RWPE2 (cell line): ENCODE measurements at places on chromosomes 3 and 15.

DNA sequence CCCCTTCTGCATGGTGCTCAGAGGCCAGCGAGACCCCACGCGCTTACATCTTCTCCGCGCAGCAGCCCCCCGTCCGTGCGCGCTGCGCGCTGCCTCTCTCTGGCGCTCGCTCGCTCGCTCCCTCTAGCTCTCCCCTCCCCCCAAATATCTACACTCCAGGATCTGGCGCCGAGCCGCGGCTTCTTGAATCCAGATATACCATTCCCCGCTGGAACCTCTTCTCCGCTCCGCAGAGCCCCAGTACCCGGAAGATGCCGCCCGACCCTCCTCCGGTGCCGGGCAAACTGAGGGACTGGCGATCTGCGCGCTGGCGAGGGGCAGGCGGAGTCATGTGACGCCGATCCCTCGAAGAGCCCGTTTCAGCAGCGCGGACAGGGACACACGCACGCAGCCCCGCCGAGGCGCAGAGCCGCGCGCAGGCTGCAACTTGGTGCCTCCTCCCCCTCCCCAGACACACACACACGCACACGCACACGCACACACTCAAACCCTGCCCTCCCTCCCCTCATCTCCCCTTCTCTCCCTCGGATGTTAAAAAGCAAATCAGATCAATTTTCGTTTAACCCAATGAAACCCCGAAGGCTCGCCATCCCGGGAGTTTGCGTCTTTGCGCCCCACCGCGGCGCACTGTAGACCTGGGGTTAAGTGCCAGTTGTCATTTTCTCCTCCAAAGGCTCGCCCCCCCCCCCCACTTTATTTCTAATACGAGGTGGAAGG lies at the start of gene RASGRF1:
RASGRF1 (minus strand) TSS at position 294 of the 717 bp plus-strand sequence; CDS start at position 12, 282 bp downstream.
- DNase-seq, result peak; percentile 71
- no peaks in the 10 kb centered on the region for H3K36me3 ChIP-seq
- H3K4me3 ChIP-seq, result peak within 1 kb of the TSS; percentile 3

DNA sequence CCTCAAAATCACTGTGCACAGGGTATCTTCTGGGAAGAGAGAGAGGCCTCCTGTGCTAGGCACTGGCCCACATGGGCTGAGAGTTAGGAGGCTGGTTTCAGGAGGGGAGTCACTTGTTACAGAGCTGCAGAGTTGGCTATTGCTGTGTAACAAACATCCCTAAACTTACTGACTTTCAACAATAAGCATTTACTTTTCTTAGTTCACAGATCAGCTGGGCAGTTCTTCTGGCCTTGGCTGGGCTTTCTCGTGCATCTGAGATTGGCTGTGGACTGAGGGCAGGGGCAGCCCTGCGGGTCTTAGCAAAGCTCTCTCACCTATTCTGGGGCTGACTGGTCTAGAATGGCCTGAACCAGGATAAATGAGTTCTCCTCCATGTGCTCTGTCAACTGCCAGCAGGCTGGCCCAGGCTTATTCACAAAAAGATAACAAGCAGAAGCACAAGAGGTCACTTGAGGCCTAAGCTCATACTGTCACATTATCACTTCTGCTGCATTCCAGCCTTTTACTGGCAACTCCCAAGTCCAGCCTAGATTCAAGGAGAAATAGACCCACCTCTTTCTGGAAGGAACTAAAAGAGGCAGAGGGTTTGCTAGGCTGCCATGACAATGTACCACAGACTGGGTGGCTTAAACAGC lies 17.2 kb upstream of the RBSN start:
- H3K27ac ChIP-seq, result no peak overlapping the region
- H3K27me3 ChIP-seq, result no peaks in the 10 kb centered on the region
- H3K36me3 ChIP-seq, result no peaks in the 10 kb centered on the region
- H3K4me3 ChIP-seq, result no peak overlapping the region
- DNase-seq, result no peak
- no peaks in the 10 kb centered on the region for H3K4me1 ChIP-seq

DNA sequence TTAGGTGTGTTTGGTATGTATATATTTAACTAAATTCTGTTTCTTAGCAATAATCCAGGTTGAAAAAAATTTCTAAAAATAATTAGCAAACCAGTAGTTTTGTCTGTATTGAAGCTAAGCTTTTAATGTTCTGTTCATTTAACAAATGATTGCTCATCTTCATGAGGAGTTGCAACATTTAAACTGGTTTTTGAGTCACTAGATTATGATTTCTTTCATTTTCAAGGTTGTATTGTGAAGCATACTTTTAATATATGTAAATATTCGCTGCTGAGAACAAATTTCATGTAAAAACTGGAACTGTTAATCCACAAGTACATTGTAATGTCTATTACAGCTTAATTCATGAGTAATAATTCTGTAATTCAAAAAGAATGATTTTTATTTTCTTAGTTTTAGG lies 192.7 kb downstream of the MBNL1 start:
- H3K27ac ChIP-seq, result peak overlapping the region; percentile 47
- no peak overlapping the region for H3K4me3 ChIP-seq
- H3K4me1 ChIP-seq, result peaks cover 14% of the 10 kb centered on the region
- DNase-seq, result no peak
- H3K36me3 ChIP-seq, result peaks cover 65% of the 10 kb centered on the region
- H3K27me3 ChIP-seq, result no peaks in the 10 kb centered on the region

DNA sequence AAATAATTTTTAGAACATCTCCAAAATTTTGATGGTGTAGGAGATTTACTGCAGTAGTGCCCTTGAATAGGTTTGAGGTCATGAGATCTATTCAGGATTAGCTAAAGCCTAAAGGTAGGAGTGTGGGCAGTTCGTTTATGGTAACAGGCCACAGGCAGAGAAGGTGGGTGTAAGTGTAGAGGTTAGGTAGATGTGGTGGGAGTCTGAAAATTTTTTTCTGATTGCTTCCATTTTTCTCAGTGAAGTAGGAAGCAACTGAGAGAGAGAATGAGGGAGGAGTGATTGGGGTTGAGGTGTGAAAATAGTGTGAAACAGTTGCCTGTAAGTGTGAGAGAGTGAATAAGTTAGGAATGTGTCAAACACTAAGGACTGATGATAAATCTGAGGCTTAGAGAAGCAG lies 2.2 kb upstream of the ELL3 start:
- no peak for DNase-seq
- no peak overlapping the region for H3K27ac ChIP-seq
- H3K4me1 ChIP-seq, result no peaks in the 10 kb centered on the region
- peaks cover 5% of the 10 kb centered on the region; the same call in 1 of the 2 replicates for H3K36me3 ChIP-seq
- H3K4me3 ChIP-seq, result no peak overlapping the region

DNA sequence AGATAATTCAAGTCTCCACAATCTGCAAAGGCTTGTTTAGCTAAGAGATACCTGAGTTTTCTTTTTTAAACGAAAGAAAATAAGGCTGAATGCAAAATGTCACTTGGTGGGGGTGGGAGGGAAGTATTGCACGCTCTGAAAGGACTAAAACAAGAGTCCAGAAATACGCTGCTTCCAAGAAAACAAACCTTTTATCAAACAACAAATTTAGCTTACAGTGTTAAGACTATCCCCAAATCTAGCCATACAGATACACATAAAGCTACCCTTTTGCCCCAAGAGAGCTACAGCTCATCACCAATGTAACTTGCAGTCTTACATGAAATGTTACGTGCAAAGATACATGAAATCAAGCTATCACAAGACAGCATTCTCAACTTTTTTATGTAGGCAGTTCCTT lies 522.5 kb downstream of the FOXP1 start:
- no peak overlapping the region for H3K4me3 ChIP-seq
- no peaks in the 10 kb centered on the region for H3K36me3 ChIP-seq
- DNase-seq, result no peak
- peak overlapping the region; percentile 96 for H3K27ac ChIP-seq
- H3K4me1 ChIP-seq, result peaks cover 54% of the 10 kb centered on the region

GRCh38 chr3:160999274-160999673 lies 105.9 kb downstream of the B3GALNT1 start:
- DNase-seq, result no peak
- H3K27ac ChIP-seq, result no peak overlapping the region
- H3K36me3 ChIP-seq, result no peaks in the 10 kb centered on the region

- H3K4me1 ChIP-seq, result no peaks in the 10 kb centered on the region
- H3K4me3 ChIP-seq, result no peak overlapping the region
- DNase-seq, result no peak
Measured at GRCh38 chr3:35071772-35072171, 567.6 kb upstream of the ARPP21 start.

GRCh38 chr3:54899273-54899672 lies 28.6 kb downstream of the LRTM1 start:
- no peaks in the 10 kb centered on the region for H3K36me3 ChIP-seq
- no peaks in the 10 kb centered on the region for H3K27me3 ChIP-seq
- no peak overlapping the region for H3K4me3 ChIP-seq
- H3K27ac ChIP-seq, result no peak overlapping the region

DNA sequence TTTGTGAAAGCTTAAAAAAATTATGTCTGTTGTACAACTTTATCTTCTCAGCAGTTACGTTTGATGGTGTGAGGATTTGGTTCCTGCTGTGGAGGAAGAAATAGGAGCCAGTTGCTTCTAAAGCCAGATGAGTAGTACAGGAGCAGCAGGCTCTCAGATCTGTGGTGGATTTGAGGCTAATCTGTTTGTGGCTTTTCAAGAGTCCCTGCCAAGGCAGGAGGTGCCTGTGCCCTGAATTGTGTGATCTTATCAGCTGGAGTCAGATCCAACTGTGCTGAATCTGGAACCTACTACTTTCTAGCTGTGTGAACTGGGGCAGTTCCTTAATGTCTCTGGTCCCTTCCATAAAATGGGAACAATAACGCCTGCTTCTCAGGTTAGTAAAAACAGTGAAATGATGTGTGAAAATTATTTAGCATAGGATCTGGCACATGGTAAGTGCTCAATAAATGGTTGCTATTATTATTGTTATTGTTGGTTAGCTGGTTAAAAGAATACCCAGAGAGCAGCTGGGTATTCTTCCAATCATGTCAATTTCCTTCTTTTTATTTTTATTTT lies 7.7 kb downstream of the CLDN11 start:
- H3K27me3 ChIP-seq, result no peaks in the 10 kb centered on the region
- no peaks in the 10 kb centered on the region for H3K36me3 ChIP-seq
- H3K4me3 ChIP-seq, result no peak overlapping the region
- no peak overlapping the region for H3K27ac ChIP-seq
- no peaks in the 10 kb centered on the region for H3K4me1 ChIP-seq
- DNase-seq, result no peak

DNA sequence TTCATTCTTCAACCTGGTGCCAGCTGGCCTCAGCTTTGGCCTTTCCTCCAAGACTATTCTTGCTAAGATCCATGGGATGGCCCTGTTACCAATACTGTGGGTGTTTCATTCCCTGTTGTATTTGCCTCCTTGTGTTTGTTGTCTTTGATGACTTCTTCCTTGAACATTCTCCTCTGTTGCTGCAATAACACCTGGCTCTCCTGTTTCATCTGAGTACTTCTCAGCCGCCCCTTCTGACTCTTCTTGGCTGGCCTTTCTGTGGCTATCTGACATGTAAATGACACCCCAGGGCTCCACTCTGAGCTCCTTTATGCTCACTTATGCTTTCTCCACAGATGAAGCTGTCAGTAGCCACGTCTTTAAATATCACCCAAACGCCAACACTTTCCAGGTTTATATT lies 302.7 kb upstream of the CHRNA7 start:
- no peaks in the 10 kb centered on the region for H3K27me3 ChIP-seq
- DNase-seq, result no peak
- H3K4me1 ChIP-seq, result no peaks in the 10 kb centered on the region
- no peak overlapping the region for H3K4me3 ChIP-seq

- no peaks in the 10 kb centered on the region for H3K36me3 ChIP-seq
- no peaks in the 10 kb centered on the region for H3K27me3 ChIP-seq
- no peak overlapping the region for H3K27ac ChIP-seq
- DNase-seq, result no peak
Measured at GRCh38 chr3:14614189-14614588, 37.4 kb upstream of the CCDC174 start.

- no peaks in the 10 kb centered on the region for H3K36me3 ChIP-seq
- DNase-seq, result no peak
- no peak overlapping the region for H3K27ac ChIP-seq
- no peak overlapping the region for H3K4me3 ChIP-seq
- H3K4me1 ChIP-seq, result peaks cover 4% of the 10 kb centered on the region
- H3K27me3 ChIP-seq, result no peaks in the 10 kb centered on the region
Measured at GRCh38 chr3:107973152-107973551, 117.7 kb downstream of the CD47 start.

DNA sequence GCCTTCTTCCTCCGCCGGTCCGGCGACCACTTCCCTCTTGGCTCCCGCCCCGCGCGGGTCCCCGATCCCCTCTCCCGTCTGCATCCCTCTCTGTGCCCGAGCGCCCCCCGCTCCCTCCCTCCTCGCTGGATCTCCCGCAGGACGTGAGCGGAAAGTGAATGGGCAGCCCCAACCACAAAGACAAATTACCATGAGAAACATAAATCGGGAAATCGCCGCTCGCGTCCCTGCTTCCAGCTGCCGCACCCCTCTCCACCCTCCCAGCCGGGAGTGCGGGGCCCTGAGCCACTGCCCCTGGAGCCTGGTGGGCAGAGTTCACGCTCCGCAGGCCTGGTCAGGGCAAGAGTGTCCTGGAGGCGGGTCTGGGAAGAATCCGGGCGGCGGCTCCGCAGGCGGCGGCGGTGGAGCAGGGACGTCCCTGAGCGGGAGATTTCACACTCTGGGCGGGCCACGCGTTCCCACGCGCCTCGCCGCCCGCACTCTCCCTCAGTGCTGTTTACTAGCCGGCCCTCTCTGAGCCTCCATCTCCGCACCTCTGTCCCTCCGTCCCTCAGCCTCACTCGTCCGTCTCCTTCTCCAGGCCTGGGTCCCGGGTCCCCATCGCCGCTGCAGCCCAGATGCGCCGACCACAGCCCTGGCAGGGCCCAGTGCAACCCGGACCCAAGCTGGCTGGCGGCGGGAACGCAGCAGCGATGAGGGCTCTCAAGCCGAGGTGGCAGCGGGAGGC lies 835 bp downstream of the SEMA5B start:
- no peak overlapping the region for H3K27ac ChIP-seq
- H3K4me1 ChIP-seq, result no peaks in the 10 kb centered on the region
- peak overlapping the region; percentile 34 for H3K4me3 ChIP-seq
- H3K27me3 ChIP-seq, result peaks cover 43% of the 10 kb centered on the region

- peak overlapping the region; percentile 0 for H3K27ac ChIP-seq
- no peak overlapping the region for H3K4me3 ChIP-seq
- DNase-seq, result no peak
- H3K4me1 ChIP-seq, result peaks cover 21% of the 10 kb centered on the region
Measured at GRCh38 chr3:17833786-17834559, 91.5 kb upstream of the TBC1D5 start.

DNA sequence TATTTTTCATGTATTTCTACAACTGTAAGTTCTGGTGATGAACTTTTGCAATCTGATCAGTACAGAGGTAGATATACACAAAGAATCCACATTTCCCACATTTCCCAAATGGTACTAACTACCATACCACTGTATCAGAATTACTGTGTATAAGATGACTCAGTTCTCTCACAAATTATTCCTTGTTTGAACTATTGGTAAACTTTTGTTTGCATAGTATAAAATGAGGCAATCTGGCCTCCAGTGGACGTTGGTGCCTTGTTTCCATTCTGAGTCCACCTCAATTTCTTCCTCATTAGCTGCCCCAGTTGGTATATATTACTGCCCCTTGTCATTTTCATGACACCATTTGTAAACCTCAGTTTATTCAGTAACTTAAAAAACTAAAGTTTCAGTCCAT lies 38.5 kb downstream of the SPTSSB start:
- H3K4me1 ChIP-seq, result no peaks in the 10 kb centered on the region
- DNase-seq, result no peak
- no peak overlapping the region for H3K27ac ChIP-seq

GRCh38 chr3:33488246-33488645 lies 48.0 kb upstream of the UBP1 start:
- no peak overlapping the region for H3K27ac ChIP-seq
- DNase-seq, result no peak
- H3K4me1 ChIP-seq, result no peaks in the 10 kb centered on the region
- H3K27me3 ChIP-seq, result no peaks in the 10 kb centered on the region
